Right renal pelvis (tissue), 4 donors: ENCODE measurements at places on chromosomes 12 and 14. TPM values are rescaled to one million over a fixed set of nuclear protein-coding genes. Genes with fewer than 3 reads are reported as not detected.

Gene ACOT6
- not detected for polyA plus RNA-seq

GRCh38 chr12:45613296-45613695, 116.2 kb upstream of the ARID2 start:
- DNase-seq, result no peak

DNA sequence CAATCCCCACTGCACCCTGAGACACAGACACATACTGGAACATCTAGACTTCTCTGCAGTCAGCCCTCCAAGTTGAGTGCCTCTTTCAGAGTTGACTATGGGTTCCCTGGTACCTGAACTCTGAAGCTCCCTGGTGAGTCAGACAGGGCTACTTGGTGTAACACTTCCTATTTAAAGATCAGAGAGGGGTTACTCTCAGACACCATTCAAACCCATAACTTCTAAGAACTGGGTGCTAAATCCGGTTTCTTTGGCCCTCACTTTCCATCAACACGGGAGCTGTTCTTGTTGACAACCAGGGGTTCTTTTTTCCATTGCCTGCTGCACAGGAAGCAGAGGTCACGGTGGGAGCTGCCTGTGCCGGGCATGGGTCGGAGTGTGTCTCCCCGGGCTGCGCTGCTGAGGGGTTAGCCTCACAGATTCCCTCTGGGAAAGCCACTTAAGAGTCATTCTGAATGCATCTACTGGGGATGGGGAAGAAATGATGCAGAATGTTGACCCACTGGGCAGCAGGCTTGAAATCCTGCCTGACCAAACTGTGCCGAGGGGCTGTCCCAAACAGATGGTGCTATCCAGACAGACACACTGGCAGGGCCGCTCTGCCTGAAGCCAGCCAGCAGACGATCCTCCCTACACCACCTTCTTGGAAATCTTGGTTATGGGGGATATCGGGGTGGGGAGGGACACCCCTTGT, 74.1 kb downstream of the PITPNM2 start:
- DNase-seq, result no peak

DNA sequence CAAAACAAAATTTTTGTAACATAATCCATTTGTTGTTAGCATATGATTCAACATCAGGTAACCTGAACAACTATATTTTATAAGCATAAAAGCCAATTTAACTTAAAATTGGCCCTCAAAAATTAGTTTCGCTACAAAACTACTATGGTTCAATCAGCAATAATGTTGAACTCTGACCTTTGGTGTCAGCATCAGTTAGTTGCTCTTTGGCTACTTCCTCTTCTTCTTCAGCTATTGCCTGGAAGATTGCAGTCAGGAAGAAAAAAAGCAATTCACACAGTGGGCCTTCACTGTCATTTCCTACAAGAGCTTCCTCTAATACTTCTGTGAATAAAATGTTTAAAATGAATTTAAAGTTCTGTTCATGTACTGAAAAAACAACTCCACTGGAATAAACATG, 78.2 kb upstream of the CFL2 start:
- no peak for DNase-seq

- no peak for DNase-seq
Observed at GRCh38 chr14:21098076-21098891, at the start of gene ZNF219. TSS of gene ZNF219 (minus strand) at chr14:21098655. CDS start at chr14:21093591, 5,064 bp downstream.
